Stimulated activated effector memory CD8-positive, alpha-beta T cell treated with anti-CD3 and anti-CD28 coated beads, Interleukin-12 subunit alpha, Interleukin-12 subunit beta, amount 100 ng/mL, for 72 hours (primary cell): ENCODE measurements at places on chromosomes 13 and 19.

GRCh38 chr13:25136880-25137787, 35.0 kb downstream of the AMER2 start:
- no peak for DNase-seq

- DNase-seq, result no peak
Measured at GRCh38 chr13:41418027-41418426, 39.3 kb upstream of the RGCC start.

- no peak for DNase-seq
Measured at GRCh38 chr19:30896554-30896953, 452.7 kb downstream of the TSHZ3 start.

DNA sequence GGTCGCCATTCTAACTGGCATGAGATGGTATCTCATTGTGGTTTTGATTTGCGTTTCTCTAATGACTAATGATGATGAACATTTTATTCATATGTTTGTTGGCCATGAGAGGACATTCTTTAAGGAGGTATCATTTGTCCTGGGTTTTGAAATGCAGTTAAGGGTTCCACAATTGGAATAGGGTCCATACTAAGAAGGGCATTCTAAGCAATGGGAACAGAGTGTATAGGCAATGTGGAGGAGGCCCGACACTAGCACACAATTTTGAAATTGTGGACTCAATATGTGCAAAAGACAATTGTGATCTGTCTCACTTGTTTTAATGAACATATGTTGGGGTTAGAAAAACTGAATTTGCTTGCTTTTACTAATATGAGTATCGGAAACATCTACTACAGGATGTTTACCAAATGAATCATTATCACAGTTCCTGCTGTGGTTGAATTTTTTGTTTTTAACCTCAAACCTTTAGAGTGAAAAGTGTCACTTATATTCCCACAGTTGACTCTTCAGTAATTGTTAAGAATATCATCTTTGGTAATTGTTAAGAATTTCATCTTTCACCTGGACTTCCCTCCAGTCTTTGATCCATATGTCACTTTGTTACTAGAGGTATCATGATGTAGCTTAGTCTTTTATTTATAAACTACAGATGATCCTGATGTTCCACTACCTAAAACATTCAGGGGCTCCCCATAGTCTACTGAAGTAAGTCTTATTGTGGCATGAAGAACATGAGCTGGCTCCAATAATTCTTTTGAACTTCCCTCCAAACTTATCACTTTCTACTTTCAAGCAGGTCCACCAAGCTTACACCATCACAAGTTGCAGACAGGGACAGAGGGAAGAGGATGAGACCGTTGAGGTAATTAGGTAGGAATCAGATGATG, 109.7 kb upstream of the KLF12 start:
- no peak for DNase-seq

DNA sequence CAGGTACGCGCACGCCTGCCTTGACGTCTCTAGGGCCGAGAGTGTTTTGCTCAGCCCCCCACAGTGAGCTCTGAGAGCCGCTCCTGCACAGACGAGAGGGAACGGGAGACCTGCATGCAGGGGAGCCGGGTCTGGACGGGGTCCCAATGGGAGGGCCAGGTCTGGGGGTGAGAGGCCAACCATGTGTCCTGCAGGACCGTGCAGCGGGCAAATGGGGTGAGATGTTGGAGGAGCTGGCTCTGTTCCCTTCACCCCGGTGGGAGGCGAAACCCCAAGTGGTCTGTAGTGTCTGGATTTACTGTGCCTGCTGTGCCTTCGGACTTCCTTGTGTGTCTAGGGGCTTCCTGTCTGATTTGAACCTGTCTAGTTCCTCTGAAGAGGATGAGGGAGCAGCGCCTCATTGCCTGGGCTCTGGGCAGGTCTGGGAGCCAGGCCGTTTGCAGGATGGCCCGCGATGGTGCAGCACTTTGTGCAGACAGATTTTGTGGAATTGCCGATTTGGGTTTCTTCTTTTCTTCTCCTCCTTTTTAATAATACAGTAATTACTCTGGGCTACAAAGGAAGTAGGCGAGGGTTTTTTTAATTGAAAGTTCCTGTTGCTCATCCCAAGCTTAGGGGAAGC, 2.1 kb downstream of the CSNK1G2 start:
- no peak for DNase-seq

DNA sequence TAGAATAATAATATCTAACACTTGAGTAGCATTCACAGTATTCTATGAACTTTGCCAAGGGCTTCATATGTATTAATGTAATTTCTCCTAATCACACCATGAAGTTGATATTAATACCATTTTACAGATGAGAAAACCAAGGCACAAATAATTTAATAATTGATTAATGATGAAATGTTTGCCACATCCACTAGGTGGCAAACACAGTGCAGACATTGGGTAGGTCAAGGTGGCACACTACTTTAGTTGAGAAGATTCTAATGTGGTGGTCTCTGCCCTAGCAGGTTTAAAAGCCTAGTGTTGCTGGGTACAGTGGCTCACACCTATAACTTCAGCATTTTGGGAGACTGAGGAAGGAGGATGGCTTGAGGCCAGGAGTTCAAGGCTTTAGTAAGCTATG, 412.4 kb downstream of the SUCLA2 start:
- DNase-seq, result no peak

DNA sequence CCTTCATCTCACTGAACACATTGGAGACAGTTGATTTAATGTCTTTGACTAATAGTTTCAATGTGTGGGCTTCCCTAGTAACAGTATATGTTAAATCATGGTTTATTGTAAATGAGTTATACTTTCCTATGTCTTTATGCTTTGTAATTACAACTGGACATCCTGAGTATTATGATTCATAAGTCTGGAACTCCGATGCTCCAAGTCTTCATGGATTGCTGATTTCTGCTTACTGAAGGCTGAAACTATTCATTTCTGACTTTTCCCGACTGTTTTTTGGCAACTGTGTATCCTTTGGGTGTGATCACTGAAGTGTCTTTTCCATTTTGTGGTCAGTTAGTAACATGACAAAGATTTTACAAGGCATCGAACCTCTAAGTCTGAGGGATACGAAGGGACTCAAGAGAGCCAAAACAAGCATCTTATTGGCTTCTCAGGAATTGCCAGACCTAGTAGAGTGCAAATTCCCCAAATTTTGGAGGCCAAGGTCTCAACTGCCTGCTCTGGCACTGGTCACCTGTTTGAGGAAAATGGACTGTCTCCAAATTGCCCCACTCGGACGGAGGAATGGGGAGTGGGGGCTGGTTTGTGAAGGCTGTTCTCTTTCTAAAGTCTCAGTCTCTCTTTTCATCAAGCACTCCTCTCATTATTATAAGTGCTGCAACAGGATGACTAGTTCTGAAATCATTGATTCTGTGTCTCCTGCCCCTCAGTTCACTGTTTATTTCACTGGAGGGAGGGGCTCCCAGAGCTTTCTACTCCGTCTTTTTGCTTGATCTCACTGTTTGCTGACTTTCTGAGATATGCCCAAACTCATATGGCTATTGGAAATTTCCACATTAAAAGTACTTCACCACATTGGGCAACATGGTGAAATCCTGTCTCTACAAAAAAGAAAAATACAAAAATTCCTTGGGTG, 20.2 kb upstream of the CD70 start:
- peak; percentile 55 for DNase-seq

GRCh38 chr13:97307882-97308624, 85.9 kb downstream of the MBNL2 start:
- no peak for DNase-seq

GRCh38 chr13:97448503-97449251, 14.7 kb downstream of the RAP2A start:
- no peak for DNase-seq

DNA sequence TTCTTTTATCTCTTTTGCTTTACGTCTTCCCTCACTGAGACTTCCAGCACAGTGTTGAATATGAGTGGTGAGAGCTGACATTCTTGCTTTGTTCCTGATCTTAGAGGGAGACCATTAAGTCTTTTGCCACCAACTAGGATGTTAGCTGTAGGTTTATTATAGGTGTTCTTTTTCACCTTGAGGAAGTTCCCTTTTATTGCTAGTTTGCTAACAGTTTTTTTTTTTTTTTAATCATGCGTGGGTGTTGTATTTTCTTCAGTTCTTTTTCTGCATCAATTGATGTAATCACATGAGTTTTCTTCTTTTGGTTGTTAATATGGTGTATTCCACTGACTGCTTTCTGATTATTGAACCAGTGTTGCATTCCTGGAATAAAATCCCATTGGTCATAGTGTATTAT, 21.1 kb downstream of the AP1M1 start:
- no peak for DNase-seq

- no peak for DNase-seq
Measured at GRCh38 chr19:29247872-29248271, 34.9 kb upstream of the UQCRFS1 start.

DNA sequence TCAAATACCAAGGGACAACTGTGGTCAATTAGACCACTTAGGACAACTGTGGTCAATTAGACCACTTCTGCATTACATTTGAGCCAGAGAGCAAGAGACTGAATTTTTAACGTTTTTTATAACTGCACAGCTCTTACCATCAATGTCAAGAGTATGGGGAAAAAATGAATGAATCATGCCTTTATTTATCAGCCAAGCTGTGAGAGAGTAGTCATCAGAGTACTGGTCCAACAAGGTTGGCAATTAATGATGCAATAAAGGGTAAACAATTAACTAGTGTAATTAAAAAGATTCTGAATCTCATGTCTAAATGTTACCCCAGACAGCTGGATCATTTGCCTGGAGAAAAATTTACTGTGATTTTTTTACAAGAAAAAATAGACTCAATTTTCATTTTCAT, 381.1 kb downstream of the LIG4 start:
- DNase-seq, result no peak

DNA sequence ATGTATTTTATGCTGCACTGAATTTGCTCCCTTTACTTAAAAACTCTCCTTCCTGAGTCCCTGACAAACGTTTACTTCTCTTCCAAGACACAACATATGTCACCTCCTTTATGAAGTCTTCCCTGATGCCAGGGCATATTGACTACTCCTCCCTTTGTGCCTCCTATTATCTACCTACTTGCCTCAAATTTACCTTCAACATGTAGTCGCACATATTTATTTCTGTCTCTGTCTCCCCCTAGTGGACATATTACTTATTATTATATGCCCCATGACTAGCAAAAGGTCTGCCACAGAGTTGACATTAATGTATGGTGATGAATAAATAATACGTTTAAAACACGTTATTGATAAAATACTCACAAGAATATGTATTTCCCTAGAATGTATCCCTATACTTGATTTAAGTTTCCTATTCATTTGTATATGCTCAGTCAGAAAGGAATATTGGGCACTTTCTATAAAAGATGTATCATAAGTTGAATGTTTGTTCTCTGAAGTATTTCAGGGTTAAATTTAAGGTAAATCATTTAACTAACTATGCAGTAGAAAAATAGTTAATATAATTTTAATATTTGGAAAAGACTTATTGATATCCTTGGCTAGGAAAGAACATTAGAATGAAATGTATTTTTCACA, 250.3 kb upstream of the ATXN8OS start:
- no peak for DNase-seq
